Esophagus mucosa (tissue), 1 donor: ENCODE measurements at places on chromosomes 6 and 20. TPM values are rescaled to one million over a fixed set of nuclear protein-coding genes. Genes with fewer than 3 reads are reported as not detected.

DNA sequence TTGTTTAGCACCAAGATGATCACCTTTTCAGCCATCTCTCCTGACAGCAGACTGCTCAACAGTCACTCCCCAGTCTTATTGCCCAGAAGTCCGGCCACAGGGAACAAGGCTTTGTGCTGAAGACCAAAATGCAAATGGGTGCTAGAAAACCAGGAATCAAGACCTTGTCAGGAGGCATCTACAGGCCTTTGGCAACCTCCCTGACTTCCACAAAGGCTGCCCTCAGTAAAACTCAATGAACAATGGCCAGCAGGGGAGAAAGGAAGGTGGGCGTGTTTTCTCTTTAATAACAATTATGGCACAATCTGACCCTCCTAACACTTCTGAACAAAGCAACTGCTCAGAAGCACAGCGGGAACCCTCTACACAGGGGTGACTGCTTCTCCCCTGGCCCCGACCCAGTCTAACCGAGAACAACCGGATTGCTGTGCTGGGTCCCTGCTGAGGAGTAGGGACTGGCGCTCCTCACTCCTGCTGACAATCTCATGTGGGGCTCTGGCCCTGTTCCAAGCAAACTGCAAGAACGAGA, 41.6 kb downstream of the PLCG1 start:
- ATAC-seq, result no peak

Gene VSX1
- total RNA-seq, result not detected

DNA sequence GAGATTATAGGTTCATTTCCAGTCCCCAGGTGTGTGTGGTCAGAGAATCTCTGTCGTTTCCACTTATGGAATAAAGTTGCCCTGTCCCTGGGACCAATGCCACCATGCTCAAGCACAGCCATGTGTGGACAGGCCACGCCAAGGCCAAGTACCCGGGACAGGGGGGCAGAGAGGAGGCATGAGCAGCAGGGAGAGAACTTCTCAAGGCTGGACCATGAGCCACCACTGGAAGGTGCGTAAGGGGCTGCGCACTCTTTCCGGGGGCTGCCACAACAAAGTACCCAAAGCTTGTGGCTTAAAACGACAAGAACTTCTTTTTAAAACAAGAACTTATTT, 209.2 kb upstream of the KCNQ5 start:
- no peak for ATAC-seq

DNA sequence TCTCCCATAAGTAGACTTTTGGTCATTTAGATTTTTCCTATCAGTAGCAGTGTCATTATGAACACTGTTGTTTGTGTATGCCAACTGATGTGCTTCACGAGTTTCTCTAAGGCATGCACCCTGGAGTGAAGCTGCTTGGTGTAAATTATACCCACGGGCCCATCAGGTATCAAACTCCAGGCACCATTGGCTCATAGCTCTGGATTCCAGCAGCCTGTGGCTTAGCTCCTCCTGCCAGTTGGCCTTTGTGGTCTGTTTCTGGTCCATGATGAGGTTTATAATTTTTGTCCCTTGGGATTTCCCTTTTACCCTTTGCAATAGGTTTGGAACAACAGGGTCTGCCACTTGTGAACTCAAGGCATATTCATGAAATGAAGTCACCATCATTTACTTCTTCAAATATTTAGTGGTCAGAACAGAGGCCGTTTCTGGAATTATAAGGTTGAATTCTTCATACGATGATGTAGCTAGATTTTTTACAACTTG, 350.5 kb downstream of the PRL start:
- ATAC-seq, result no peak

Gene AIF1
- 3.3 TPM for total RNA-seq
